ENCODE measurements at places on chromosomes 4 and X.

DNA sequence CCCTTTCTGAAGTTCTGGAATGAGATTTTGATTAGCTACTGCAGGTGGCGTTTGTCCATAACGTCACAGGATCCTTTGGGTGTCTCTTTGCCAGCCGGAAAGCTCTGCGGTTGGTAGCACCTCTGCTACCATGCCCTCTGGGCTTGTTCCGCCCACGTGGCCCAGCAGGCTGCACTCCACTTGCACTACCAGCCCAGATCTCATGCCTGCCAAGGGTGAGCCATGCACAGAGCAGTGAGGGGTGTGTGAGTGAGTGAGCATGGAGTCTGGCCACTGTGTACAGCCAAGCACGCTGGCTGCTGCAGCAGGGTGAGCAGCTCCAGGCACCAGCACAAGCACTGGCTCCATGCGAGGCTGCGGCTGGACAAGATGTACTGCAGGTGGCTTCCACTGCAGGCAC is 6.6 kb upstream of the HNRNPD start:
- no peak for DNase-seq

DNA sequence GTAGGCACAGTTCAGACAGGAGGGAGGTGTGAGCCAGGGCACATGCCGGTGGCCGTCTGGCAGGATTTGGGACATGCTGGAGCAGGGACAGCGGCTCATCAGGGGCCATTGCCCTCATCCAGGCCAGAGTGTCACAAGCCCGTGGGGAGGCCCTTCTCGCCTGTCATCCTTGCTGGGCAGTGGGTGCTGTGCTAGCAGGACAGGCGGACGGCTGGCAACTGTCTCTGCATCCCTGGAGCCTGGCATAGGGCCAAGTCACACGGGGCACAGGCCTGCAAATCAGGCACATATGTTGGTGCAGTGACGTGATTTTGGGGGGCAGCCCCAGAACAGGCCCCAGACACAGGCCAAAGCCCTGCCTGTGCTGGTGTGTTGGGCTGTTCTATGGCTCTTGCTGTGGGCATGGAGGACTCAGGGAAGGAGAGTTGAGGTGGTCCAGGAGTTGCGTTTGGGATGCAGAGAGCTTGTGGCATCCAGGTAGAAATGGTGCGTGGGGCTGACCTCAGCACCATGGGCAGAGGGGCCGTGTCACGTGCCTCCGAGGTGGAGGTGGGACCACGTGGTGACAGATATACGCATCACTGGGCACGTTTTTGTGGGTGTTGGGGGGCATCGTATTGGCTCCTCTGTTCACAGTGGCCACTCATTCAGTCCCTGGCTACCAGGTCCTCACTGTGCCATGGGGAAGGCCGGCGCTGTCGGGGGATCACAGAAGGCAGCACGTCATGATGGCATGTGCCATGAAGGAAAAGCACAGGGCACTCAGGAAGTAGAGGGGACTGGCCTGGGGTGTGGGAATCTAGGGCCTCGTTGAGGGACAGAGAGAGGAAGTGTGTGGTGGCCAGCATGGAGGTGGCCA is 14.6 kb upstream of the MSANTD1 start:
- DNase-seq: no peak

DNA sequence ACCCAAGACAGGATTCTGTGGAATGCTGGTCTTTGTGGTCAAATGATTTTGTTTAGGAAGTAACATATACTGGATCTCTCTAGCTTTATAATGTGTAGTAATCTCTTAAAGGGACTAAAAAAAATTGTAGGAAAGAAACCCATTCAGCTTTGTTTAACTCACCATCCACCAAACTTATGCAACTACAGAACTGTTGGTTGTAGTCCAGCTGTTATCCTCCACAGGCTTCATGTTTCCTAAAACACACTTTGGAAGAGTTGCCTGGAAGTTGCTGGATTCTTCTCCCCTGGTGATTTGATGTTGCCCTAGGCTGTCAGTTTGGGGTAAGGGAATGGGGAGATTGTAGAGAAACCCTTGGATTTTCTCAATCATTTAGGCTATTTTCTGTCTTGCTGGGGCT is 89.3 kb downstream of the RLIM start:
- no peak for DNase-seq

- no peak for DNase-seq
Measured at GRCh38 chr4:15167743-15168142, 165.5 kb downstream of the CPEB2 start.

GRCh38 chr4:108900018-108900580 is 137.2 kb upstream of the ETNPPL start:
- no peak for DNase-seq

DNA sequence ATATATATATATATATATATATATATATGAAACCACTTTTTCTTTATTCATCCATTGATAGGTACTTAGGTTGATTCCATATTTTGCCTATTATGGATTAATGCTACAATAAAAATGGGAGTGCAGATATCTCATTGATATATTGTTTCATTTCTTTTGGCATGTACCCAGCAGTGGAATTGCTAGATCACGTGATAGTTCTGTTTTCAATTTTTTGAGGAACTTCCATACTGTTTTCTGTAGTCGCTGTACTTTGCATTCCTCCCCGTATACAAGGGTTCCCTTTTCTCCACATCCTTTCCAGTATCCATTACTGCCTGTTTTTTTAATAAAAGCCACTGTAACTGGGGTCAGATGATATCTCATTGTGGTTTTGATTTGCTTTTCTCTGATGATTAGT is 124.6 kb downstream of the GABRB1 start:
- DNase-seq: no peak

GRCh38 chrX:153726286-153727122 is 1.8 kb downstream of the ABCD1 start:
- DNase-seq: no peak

Data from activated gamma-delta T cell treated with anti-CD3 and anti-CD28 coated beads, Interleukin-2, amount 50 U/mL, for 16 hours (primary cell).